ENCODE measurements at places on chromosomes 1 and 21.

GRCh38 chr1:72892461-72892860, 610.1 kb upstream of the NEGR1 start:
- no peak for DNase-seq

DNA sequence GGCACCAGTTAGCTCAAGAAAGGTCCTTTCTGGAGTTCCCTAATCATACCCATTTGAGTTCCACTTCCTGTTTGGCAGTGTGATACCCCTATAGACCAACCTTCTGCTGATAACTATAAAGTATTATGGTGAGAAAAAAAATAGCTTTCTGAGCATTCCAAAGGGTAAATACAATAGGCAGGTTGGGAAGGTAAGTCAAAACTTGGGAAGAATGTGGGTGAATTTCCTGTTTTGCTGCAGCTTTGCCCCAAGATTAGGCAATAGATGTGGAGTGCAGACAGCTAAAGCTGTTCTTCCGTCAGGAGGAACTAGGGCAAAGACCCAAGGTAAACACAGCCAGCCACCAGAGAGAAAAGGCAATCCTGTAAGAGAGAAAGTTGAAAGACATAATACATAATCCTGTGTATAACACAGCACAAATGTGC, 49.9 kb upstream of the GUCA2A start:
- DNase-seq, result no peak

- no peak for DNase-seq
These were observed 357.1 kb downstream of the BARHL2 start for GRCh38 chr1:90359994-90360393.

DNA sequence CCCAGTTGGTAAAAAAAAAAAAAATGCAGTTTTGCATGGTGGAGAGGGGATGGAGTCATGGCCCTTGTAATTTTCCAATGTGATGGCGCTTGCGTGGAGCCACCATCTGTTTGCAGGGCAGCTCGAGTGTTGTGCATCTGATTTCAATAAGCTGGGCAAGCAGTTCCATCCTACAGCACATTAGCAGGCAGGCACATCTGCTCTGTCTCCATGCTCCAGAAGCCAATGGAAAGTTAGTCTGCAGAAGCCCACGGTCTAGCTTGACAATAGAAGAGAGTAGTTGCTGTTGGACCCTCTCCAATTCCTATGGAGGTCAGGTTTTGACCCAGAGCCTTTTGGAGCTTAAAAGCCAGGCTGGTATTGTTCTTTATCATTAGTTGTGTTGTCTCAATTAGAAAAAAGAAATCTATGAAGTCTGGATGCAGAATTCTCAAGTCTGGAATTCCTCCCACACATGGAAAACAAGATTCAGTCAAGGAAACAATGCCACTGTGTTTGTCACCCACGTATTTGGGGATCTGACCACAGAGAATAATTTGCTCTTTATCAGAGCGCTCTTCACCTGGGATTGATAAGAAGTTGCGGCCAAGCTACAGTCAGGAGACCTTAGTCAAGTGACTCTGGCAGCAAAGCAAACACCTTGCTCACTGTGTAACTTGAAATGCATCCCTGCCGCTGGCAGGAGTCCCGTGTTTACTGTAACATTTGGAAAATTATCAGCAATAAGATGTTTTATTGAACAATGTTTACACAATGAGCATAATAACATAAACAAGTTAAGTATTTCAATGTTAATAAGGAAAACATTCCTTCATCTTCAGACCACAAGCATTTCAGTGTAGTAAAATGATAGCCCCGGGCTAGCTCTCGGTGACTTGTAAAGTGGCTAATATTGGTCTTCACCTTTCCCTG, 20.7 kb downstream of the NGF start:
- no peak for DNase-seq

GRCh38 chr1:205001162-205001561, 41.9 kb upstream of the CNTN2 start:
- DNase-seq, result no peak

GRCh38 chr1:44333376-44333775, 21.7 kb downstream of the ERI3 start:
- DNase-seq, result no peak

GRCh38 chr21:34534522-34534921, 22.5 kb upstream of the KCNE1 start:
- DNase-seq, result no peak
